ENCODE measurements at places on chromosomes 13 and 19. TPM values are rescaled to one million over a fixed set of nuclear protein-coding genes. Genes with fewer than 3 reads are reported as not detected.
A peak's percentile ranks its signal among the peaks of the same experiment; 100 is the strongest.

- H3K27ac ChIP-seq, result no peak overlapping the region
- 0 out of 2 replicates have a peak, but pooled peaks cover 4% of the 10 kb centered on the region for H3K4me1 ChIP-seq
- no peak for DNase-seq
- H3K4me3 ChIP-seq, result peak overlapping the region; percentile 58
- H3K27me3 ChIP-seq, result no peaks in the 10 kb centered on the region
These were observed 5.7 kb upstream of the NFIC start for GRCh38 chr19:3360421-3361383.

DNA sequence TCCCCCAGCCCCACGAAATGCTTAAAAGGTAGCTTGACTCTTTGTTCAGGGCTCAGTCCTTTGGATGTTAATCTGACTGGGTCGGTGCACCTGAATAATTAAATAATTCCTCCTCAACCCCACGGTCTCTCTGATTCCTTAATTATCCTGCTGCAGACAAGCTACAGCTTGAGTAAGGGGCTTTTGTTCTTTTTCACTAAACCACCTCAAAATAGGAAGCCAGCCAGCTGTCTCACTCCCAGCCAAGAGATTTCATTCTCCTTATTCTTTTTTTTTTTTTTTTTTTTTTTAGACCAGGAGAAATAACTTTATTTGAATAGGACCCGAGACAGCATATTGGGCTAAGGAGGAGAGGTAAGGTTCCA, 7.9 kb upstream of the FCGBP start:
- no peaks in the 10 kb centered on the region for H3K27me3 ChIP-seq
- no peak overlapping the region for H3K4me3 ChIP-seq
- H3K27ac ChIP-seq, result peak overlapping the region; percentile 19
- H3K36me3 ChIP-seq, result no peaks in the 10 kb centered on the region

- no peak overlapping the region for H3K27ac ChIP-seq
- H3K27me3 ChIP-seq, result no peaks in the 10 kb centered on the region
- peaks cover 23% of the 10 kb centered on the region for H3K4me1 ChIP-seq
- peak; percentile 42 for DNase-seq
- no peak overlapping the region for H3K4me3 ChIP-seq
These were observed 17.5 kb downstream of the NDUFB7 start for GRCh38 chr19:14554382-14554812.

DNA sequence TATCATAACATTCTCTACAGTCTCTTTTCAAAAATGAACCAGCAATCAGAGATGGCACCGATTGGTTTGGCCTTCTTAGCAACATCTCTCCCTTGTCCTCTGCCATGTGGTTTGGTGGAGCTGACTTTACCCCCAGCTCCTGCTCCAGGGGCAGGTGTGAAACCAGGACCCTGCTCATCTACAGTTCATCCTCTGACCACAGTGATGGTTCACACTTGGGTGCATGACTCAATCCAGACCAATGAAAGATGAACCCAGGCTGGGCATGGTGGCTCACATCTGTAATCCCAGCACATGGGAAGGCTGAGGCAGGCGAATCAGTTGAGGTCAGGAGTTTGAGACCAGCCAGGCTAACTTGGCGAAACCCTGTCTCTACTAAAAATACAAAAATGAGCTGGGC, 33.6 kb upstream of the FFAR2 start:
- H3K27ac ChIP-seq, result no peak overlapping the region
- no peaks in the 10 kb centered on the region for H3K4me1 ChIP-seq
- H3K4me3 ChIP-seq, result no peak overlapping the region

DNA sequence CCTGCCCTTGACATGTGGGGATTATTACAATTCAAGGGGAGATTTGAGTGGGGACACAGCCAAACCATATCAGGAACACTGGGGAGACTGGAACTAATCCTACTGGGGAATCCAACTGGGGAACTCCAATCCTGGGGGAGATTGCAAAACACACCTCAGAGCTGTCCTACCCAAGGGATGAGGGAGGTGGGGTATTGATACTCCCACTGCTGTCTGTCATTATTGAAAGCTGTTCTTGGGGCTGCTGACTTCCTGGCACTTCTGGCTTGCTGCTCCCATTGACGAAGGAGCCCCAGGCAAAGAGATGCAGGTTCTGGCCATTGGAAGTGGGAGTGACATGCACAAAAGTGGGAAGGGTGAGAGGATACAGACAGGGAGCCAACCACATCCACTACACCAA, 24.7 kb upstream of the POP4 start:
- no peak overlapping the region for H3K27ac ChIP-seq
- H3K4me3 ChIP-seq, result no peak overlapping the region
- peaks cover 77% of the 10 kb centered on the region for H3K27me3 ChIP-seq

DNA sequence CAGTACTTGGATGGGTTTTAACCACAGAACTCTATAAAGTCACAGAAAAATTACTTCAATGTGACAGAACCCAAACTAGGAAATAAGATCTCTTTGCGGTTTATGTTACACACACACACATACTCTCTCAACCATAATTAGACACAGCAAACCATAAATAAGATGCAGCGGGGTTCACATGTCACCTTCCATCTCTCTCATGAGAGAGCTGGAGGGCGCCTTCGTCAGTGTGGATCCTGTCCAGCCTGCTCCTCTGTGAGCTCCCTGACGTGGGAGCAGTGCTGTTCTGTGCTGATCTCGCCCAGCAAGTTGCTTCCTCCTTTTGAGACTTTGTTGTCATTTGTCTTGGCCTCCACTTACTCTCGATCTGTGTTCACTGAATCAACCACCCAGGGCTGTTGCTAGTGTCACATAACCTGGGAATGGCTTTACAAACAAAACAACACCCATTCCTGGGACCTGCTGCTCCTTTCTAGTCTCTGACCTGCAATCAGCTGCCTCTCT, 204.9 kb upstream of the KL start:
- peaks cover 10% of the 10 kb centered on the region for H3K4me1 ChIP-seq
- no peak overlapping the region for H3K4me3 ChIP-seq
- H3K27ac ChIP-seq, result no peak overlapping the region
- H3K36me3 ChIP-seq, result no peaks in the 10 kb centered on the region

DNA sequence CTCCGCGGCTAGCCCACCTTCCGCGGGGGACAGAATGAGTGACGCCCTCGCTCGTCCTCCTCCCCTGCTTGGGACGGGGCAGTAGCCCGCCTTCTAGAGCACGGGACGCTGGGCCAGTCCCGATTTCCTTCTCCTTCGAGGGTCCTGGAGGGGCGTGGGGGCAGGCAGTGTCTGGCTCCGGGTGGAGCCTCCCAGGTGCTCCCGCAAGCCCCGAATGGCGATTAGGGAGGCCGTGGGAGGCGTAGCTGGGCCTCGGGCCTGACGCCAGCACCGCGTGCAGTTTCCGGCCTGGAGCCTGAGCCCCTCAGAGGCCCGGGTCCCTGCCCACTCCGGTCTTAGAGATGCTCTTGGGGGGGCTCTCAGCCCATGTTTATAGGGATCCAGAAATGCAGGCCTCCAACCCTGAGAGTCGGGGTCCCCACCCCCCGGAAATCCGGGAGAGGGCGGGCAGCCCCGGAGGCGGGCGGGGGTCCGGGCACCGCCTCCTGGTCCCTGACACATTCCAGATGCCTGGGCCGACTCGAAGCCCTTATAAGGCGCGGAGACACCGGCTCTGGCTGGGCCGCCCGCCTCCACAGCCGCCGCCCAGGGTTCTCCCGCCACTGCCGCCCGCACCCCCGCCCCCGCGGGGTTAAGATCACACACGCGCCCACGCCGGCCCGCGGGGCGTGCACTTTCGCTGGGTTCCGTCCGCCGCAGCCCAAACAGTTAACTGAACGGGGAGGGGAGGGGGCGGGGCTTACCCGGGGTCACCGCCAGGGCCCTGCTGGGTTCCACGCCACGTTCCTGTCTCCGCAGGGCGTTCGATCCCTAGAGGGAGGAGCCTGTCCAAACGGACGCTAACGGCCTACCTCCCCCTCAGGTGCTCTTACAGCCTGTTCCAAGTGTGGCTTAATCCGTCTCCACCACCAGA, 1.5 kb downstream of the MYADM start:
- H3K36me3 ChIP-seq, result peaks cover 23% of the 10 kb centered on the region
- peaks cover 24% of the 10 kb centered on the region for H3K4me1 ChIP-seq
- peak overlapping the region; percentile 86 for H3K27ac ChIP-seq
- peak; percentile 80 for DNase-seq

DNA sequence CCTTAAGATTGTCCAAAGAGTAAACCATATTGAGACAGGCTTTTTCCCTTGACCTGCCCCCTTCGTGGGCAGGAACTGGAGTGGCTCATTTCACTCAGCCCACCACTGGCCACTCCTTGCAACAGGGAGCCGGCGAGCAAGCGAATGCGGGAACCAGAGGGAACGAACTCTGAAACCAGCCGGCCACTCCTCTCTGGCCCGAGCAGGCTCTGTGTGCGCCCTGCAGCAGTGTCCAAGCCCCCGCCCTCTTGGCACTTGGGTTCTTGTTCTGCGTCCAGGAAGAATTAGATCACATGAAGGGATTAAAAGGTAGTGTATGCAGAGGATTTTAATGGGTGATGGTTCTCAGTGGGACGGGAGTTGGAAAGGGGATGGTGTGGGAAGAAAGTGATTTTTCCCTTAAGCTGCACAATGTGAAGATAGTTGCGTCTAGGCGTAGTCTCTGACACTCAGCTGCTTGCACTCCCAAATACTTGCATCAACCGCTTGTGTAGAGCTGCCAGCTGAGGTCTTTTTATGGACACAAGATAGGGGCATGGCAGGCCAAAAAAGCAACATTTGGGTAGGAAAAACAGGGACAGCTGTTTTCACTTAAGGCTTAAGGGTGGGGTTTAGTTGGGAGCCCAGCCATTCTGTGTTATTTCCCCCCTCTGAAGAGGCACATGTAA, 1209.7 kb upstream of the PCDH20 start:
- H3K4me3 ChIP-seq, result no peak overlapping the region
- H3K36me3 ChIP-seq, result no peaks in the 10 kb centered on the region
- no peak overlapping the region for H3K27ac ChIP-seq
- H3K4me1 ChIP-seq, result no peaks in the 10 kb centered on the region

DNA sequence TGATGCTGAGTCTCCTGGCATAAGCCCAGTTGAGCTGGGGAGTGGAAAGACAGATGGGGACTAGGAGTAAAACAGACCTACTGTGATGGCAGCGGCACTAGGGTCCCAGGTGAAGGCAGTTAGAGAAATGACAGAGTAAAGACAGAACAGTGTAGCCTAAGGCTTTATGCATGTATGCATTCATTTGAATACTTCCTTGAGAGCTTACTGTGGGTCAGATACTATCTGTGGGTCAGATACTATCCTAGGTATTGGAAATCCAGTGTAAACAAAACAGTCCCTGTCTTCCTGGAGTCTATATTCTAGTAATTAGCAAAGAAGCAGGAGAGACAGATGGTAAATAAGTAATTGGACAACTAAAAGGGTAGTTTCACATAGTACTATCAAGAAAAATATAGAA, 73.7 kb upstream of the LRCH1 start:
- no peak overlapping the region for H3K4me3 ChIP-seq
- H3K27me3 ChIP-seq, result no peaks in the 10 kb centered on the region
- DNase-seq, result no peak
- no peak overlapping the region for H3K27ac ChIP-seq
- no peaks in the 10 kb centered on the region for H3K4me1 ChIP-seq

- H3K27me3 ChIP-seq, result peaks cover 50% of the 10 kb centered on the region
- no peaks in the 10 kb centered on the region for H3K4me1 ChIP-seq
- no peak for DNase-seq
- no peaks in the 10 kb centered on the region for H3K36me3 ChIP-seq
- H3K27ac ChIP-seq, result no peak overlapping the region
- no peak overlapping the region for H3K4me3 ChIP-seq
These were observed 44.3 kb downstream of the COLGALT1 start for GRCh38 chr19:17599780-17600179.

DNA sequence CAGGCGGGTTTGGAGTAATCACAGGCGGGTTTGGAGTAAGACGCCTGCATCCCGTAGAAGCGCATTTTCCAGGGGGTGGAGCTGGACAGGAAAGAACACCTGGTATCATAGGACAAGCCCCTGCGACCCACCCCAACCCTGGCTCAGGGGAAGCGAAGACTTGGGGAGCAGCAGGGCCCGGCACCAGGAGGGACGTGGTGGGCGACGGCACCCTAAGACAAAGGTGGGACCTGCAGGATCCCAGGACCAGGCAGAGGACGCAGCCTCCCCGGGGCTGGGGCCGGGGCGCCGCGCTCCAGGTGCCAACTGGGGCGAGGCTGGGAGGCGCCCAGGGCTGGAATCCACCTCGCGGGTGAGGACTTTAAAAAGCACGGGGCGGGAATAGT, 520 bp downstream of the ZNF600 start:
- H3K27me3 ChIP-seq, result no peaks in the 10 kb centered on the region
- 0 out of 2 replicates have a peak, but pooled peaks cover 4% of the 10 kb centered on the region for H3K36me3 ChIP-seq
- H3K27ac ChIP-seq, result no peak overlapping the region

DNA sequence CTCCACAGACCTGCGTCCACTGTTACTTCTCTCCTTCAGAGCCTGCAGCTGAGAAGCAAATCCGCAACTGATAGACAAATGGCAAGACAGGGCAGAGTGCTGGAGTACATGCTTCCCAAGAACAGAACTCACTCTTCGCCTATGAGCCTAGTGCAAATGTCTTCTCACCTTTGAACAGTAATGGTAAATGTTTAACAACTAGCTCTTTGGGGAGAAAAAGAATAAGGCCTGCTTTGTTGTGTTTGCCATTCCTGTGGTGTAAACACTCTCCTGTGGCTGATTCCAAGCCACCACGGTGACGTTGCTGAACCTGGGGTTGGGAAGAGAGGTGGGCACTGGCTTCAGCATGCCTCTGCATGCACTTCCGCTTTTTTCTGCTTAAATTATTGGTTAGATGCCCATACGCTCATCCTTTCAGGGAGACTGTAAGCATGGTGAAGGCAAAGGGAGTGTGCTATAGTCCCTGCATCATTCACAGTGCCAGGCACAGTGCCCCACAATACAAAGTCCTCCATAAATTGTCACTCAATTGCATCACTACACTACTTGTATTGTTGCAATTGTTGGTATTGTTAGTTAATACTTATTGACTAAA, 28.1 kb upstream of the GTF3A start:
- no peaks in the 10 kb centered on the region for H3K36me3 ChIP-seq
- no peak for DNase-seq
- H3K4me1 ChIP-seq, result no peaks in the 10 kb centered on the region
- H3K27ac ChIP-seq, result no peak overlapping the region
- H3K4me3 ChIP-seq, result no peak overlapping the region

ERICH4 gene
- total RNA-seq, result not detected

TGFBR3L gene
- total RNA-seq, result 2.0 TPM

OLFM4 gene
- not detected for total RNA-seq

NXNL1 gene
- total RNA-seq, result not detected

KIR3DL2 gene
- total RNA-seq, result not detected

FUT6 gene
- total RNA-seq, result 0.55 TPM

PRKCSH gene
- total RNA-seq, result 412 TPM
